ENCODE measurements at places on chromosomes 16 and 17.

GRCh38 chr17:76644995-76645394 lies 1.4 kb upstream of the ST6GALNAC1 start:
- DNase-seq: peak; percentile 84

DNA sequence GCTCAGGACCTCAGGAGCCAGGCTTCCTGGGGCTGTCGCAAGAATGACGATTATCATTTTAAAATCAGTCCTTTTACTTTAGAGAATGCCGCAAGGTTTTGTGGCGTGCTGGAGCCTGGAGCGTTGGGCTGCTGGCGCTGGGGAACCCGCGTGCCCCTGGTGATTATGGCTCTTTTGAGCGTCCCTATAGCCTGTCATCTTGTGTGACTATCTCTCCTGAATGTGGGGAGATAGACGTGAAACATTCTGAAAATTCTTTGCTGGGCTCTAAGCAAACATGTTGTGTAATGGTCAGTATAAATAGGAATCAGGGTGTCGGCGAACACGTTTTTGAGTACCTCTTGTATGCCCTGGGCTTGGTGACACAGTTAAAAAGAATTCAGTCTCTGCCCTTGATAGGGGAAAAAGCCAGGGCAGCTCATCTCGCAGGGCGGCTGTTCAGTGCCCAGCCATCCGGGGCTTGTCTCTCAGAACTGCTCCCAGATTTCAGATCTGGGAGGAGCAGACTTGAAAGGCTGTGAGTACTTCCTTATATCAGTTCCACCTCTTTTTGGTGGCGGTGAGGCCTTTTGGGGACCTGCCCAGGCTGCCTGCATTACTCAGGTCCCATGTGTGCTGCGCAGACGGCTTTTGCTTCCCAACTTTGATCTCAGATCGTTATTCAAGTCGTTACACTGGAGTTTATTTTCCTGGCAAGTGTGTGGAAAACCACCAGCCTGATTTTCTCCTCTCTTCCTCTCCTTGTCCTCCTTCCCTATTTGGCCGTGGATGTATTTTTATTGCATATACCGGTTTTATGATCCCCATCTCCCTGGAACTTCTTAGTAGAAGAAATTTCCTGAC lies 973 bp downstream of the SLC7A6 start:
- DNase-seq: peak; percentile 70

- peak; percentile 46 for DNase-seq
Measured at GRCh38 chr16:88013091-88013609, 61.9 kb downstream of the BANP start.

DNA sequence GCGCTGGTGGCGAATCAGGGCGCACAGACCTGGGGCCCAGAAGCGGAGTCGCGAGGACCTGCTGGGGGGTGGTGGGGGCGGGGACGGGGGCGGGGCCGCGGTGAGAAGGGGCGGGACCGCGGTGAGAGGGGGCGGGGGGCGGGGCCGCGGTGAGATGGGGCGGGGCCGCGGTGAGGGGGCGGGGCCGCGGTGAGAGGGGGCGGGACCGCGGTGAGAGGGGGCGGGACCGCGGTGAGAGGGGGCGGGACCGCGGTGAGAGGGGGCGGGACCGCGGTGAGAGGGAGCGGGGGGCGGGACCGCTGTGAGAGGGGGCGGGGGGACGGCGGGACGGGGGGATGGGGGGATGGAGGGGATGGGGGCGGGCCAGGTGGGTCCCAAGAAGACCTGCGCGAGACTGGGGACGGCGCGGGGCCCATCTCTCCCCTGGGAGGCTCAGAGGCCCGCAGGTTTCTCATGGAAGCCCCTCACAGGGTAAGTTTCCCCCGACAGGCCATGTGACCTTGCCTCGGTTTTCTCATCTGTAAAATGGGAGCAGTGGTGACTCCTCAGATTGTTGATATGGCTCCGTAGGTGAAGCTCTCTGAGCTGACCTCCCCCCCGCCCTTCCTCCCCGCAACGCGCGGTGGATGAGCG lies 28.6 kb upstream of the DBNDD1 start:
- DNase-seq: peak; percentile 34

GRCh38 chr16:5616841-5617240 lies 519.2 kb upstream of the EEF2KMT start:
- DNase-seq: no peak

- no peak for DNase-seq
Measured at GRCh38 chr17:41284043-41284442, 8.5 kb downstream of the KRTAP9-7 start.

GRCh38 chr17:49357516-49357915 lies 4.5 kb downstream of the ZNF652 start:
- DNase-seq: no peak

GRCh38 chr17:50263331-50264262 lies 10.7 kb upstream of the TMEM92 start:
- no peak for DNase-seq

DNA sequence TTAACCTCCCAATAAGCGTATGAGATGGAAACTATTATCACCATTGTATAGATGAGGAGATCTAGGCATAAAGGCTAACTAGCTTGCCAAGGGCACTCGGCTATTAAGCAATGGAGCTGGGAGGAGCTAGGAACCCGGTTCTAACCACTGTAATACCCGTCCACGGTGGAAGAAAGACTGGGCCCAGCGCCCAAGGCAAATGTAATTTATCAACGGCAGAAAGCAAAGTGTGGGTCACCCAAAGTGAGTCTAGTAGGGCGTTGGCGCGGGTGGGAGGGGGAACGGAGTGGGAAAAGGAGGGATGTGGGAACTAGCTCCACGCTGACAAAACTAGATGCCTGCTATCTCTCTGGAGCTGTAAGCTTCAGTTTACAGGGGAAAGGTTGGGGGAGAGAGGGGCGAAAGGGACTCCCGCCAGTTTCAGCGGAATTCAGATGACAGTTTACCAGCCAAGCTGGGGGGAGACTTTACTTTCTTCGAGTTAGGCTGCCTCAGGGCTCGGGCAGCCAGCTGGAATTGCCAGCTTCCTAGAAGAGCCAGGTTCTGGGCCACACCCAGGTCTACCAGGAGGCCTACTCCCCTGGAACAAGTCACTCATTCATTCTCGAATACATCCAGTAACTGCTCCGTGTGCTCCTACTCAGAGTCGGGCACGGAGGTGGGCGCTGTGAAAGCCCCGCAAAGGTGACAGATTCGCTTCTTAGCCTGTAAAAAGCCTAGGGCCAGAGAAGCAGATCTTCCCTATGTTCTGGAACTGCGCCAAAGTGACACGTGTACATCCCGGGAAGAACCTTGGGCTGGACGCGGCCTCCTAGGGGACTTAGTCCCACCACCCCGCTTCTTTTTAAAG lies 837 bp downstream of the LRRC59 start:
- DNase-seq: peak; percentile 83

GRCh38 chr16:89264800-89265550 lies 47.5 kb downstream of the ZNF778 start:
- no peak for DNase-seq

DNA sequence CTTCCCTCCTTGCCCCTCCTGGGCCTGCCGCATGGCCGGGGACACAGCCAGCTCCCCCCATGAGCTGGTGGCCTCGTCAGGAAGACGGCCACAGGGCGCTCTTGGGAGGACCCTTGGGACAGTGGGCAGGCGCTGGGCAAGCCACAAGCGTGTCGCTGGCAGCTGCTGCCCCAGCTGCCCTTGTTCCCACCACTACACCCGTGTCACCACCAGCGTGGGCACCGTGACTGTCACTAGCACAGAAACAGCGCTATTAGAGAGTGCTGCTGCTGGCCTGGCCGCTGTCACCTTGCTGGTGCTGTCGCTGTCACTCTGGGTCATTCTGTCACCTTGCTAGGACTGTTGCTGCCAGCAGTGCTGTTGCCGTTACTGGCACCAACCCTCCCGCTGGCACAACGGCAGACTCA lies 47.2 kb downstream of the ZFPM1 start:
- DNase-seq: no peak

DNA sequence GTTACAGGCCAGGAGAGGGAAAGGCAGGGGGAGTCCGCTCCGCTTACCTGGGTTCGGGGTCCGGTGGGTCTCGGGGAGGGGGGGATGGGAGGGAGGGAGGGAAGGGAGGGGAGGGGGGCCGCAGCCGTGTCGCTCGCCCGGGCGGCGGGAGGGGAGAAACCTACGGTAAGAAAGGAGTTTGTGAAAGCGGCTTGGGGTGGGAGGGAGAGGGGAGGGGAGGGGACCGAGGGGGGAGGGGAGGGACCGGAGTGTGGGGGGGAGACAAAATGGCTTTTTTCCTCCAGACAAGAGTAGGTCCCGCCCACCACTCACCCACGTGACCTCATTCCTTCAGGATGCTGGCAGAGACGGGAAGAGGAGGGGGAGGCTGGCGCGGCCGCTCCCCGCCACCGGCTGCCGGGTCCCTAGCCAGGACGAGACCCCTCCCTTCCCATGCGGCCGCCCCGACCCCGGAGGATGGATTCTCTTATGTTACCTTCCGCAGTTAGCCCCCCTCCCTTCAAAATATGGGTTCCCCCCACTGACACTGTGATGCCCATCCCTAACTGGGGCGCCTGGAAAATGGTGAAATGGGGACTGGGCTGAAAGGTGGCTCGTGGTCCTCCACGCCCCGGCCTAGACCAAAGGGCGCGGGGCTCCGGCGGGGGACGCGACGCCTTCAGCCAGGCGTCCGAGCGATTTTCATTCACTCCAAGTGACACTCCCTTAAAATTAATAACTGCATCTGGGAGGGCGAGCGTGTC lies at the start of gene PCGF2:
TSS of gene PCGF2 (minus strand) at position 188 of the 743 bp plus-strand sequence. CDS start 7,934 bp downstream, outside the sequence.
- DNase-seq: peak; percentile 85

GRCh38 chr17:43578699-43579565 lies 32.8 kb upstream of the ETV4 start:
- peak; percentile 76 for DNase-seq

DNA sequence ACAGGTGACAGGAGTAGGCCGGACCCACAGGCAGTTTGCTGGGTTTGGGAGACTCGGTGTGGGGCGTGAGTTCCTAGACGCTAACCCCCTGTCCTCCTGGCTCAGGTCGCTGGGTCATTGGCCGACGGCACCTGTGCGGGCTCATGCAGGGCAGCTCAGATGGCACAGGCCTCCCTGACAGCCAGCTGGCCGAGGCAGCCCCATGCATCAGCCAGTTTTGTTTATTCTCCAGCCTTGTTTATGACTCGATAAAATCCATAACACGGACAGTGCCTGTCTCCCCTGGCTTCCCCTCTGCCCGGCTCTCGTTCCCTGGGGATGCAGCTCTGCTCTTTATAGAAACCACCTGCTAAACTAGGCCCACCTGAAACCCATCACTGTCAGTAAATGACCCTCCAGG lies 46.0 kb downstream of the SDK2 start:
- no peak for DNase-seq

DNA sequence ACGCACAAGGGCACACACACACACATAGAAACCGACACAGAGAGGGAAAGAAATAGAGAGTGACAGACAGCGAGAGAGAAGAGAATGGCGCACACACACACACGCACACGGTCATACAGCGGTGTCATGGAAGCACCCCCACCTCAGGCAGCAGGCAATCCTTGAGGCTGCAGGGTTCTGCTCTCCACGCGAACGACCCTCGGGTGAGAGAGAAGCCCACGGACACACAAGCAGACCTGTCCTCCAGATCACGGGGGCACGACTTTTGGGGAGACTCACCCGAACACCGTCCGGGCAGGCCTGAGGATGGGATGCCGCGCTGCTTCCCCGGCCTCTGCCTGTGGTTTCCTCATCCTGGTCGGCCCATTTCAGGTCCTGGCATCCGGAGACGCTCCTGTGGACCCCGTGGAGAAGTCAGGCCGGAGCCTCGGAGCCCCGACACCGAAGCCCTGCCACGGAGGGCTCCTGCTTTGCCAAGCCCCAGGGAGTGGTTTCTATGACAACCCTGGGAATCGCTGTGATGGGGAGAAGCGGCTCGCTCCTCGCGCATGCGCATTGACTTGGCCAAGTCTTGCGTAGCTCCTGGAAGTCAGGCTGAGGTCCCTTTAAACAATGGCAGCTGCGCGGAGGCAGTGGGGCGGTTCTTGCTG lies 118.2 kb upstream of the KCNJ18 start:
- DNase-seq: peak; percentile 54

GRCh38 chr16:49524216-49524946 lies 150.8 kb downstream of the C16orf78 start:
- no peak for DNase-seq

DNA sequence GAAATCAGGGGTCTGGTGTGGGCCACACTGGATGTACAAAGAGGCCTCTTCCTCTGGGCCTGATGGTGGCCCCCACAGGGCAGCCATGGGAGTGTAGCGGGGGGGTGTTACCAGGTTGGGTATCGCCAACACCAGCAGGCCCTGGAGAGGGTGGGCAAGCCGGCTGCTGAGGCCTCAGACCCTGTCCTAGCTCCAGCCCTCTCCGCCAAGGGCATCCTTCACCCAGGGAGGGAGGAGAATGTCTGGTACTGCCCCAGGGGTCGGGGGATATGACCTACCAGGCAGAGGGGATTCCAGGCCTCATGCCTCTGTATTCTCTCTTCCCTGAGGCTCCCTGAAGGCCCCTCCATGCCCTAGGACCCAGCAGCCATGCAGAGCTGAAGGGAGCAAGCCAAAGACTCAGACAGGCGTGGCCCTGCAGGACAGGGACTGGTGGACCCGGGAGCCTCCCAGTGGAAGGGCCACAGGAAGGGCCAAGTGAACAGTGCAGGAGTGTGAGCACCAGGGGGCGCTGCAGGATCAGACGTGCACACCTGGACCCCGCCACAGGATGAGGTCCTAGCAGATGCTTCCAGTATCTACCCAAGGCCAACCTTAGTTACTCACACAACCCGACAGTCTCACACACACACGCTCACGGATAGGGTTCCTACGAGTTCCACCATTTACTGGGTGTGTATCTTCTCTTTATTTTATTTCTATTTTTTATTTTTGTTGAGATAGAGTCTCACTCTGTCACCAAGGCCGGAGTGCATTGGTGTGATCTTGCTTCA lies 10.9 kb upstream of the CES4A start:
- DNase-seq: peak; percentile 93

- DNase-seq: no peak
Measured at GRCh38 chr17:75875940-75876189, 2.5 kb downstream of the TRIM47 start.

DNA sequence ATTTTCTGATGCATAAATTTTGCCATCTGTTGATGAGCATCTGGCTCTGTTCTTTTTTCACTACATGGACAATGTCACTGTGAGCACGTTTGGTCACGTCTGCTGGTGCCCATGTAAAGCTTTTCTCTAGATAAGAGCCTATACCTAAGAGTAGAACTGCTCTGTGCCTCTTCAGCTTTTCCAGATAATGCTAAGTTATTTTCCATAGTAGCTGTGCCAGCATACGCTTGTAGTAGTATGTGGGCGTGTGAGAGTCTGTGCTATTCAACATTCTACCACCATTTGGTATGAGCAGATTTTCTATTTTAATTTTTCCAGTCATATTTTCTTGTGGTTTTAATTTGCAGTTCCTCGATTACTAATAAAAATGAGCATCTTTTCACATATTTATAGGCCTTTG lies 33.2 kb downstream of the VPS35L start:
- DNase-seq: no peak

- no peak for DNase-seq
Measured at GRCh38 chr17:32266389-32267301, 1.0 kb downstream of the RHBDL3 start.

DNA sequence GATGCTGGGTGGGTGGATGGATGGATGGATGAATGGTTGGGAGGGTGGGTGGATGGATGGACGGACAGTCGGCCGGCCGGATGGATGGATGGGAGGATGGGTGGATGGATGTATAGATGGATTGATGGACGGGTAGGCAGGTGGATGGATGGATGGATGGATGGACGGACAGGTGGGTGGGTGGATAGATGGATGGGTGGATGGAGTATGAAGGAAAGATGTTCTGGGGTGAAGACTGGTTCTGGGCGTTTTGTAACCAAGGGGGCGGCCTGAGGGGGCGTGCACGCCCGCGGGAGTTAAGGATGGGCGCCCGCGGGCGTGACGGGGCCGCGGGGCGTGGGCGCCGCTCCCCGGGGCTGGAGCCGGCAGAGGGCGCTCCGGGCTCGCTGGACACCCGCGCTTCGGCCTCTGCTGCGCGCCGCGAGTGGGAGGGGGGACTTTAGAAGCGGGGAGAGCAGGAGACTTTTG lies at the start of gene NECAB2:
TSS of gene NECAB2 (plus strand) at position 407 of the 468 bp plus-strand sequence. CDS start 405 bp downstream, outside the sequence.
- peak; percentile 43 for DNase-seq

- DNase-seq: peak; percentile 49
Measured at GRCh38 chr16:57999366-57999970, 1.0 kb downstream of the ZNF319 start.

Measured in stomach (tissue), 19 donors.